ENCODE measurements at places on chromosomes 7 and 10.

DNA sequence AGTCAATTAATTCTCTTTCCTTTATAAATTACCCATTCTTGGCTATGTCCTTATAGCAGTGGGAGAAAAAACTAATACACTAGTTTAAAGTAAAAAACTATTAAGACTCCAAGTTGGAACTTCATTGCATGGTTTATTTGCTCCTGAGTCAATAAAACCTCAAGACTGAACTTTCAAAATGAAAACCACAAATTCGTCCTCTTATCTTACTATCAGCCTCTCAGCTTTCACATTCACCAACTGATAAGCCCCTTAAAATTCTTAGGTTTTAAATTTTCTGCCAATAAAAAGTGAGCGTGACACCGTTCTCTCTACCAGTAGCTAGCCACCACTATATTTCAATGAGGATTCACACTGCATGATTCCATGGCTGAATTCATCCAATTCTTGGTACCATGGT lies 346.4 kb upstream of the NPSR1 start:
- DNase-seq = no peak

GRCh38 chr7:142899661-142900060 lies 14.1 kb upstream of the TRPV6 start:
- DNase-seq = no peak

DNA sequence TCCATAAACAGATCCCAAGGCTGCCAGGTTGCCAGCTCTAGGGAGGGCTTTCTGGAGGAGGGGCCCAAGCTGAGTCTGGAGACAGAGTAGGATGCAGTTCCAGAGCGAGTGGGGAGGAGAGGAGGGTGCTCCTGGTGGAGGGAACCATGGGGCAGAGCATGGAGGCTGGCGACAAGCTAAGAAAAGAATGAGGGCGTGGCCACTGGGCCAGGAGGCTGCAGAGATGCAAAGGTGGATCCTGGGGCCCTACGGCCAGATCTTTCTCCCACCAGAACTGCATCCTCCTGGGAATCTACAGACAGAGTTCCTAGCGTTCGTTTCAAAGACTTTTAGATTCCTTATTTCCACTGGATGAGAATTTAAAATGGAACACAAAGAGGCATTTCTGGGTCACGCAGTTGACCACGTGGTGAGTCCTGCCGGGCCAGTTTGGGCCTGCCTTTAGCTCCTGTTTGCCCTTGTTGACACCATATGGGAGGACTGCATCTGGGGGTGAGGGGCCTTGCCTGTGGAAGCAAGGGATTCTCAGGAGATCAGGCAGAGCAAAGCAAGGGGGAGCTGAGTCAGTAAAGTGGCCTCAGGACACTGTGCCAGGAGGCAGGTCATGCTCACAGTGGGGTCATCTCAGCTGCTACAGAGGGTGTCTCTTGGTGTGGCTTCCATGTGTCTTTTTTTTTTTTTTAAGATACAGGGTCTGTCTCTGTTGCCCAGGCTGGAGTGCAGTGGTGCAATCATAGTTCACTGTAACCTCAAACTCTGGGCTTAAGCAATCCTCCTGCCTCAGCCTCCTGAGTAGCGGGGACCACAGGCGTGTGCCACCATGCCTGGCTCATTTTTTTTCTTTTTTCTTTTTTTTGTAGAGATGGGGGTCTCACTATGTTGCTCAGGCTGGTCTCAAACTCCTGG lies 137.8 kb downstream of the SH3PXD2A start:
- no peak for DNase-seq

- DNase-seq = no peak
These were observed 1179.6 kb downstream of the CNTNAP2 start for GRCh38 chr7:147296201-147296600.

- no peak for DNase-seq
These were observed 761.9 kb downstream of the TYW1 start for GRCh38 chr7:67758551-67758950.
